Progenitor cell of endocrine pancreas (in vitro differentiated cells): ENCODE measurements at places on chromosomes 1 and 21.

DNA sequence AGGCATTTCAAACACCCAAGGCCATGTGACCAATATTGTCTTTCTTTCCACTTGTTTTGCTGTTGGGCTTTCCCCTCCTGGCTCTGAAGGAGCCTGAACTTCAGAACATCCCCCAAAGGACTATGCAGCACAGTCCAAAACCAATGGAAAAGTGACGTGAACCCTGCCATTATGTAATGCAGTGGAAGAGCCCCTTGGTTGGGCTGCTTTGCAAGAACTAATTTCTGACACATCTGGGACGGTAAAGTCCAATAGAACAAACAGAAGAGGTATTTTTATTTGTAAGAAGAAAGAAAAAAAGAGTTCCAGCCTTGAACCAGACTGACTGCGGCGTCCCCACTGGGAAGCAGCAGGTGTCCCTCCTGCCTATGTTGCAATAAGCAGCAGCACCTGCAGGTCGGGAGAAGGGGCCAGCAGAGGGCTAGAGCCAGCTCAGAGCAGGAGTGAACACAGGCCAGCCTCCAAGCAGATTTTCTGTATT is 116.7 kb downstream of the CDC7 start:
- peak; percentile 33 for DNase-seq

GRCh38 chr1:44536357-44537209 is 131.5 kb downstream of the RNF220 start:
- no peak for DNase-seq

DNA sequence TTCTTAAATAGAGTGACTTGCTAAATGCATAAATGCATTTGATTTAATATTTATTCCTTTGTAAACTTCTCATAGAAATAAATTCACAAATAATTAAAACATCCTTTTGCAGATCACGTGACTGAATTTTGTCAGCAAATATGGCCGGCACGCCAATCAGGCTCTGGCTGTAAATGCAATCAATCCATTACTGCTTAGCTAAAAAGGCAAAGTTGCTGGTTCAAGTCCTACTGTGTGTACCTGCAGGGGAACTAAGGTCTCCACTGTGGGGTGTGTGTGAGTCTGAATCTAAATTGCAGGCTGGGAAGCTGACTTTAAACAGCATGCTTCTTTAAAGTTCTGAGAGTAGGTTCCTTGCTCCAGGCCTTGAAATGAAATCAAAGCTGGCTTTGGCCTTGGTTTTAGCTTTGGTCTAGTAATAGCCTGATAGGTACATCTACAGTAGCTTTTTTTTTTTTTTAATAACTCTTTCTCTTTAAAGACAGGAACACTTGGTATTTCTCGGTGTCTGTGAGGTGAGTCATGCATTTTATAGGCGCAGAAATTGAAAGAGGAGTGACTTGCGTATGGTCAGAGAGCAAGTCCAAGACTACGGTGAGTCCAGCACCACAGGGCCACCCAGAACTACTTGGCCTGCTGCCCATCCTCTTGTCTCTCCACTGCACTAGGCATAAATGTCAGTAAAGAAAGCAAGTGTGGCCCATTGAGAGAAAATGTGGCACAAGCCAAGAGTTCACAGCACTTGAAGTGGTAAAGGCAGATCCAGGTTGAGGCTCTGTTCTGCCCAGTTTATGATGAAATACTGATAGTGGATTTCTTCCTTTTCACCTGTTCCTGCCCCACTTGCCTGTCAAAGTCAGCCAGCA is 36.2 kb upstream of the LYST start:
- DNase-seq, result no peak

GRCh38 chr1:23367451-23367790 is 2.2 kb downstream of the ZNF436 start:
- DNase-seq, result no peak

DNA sequence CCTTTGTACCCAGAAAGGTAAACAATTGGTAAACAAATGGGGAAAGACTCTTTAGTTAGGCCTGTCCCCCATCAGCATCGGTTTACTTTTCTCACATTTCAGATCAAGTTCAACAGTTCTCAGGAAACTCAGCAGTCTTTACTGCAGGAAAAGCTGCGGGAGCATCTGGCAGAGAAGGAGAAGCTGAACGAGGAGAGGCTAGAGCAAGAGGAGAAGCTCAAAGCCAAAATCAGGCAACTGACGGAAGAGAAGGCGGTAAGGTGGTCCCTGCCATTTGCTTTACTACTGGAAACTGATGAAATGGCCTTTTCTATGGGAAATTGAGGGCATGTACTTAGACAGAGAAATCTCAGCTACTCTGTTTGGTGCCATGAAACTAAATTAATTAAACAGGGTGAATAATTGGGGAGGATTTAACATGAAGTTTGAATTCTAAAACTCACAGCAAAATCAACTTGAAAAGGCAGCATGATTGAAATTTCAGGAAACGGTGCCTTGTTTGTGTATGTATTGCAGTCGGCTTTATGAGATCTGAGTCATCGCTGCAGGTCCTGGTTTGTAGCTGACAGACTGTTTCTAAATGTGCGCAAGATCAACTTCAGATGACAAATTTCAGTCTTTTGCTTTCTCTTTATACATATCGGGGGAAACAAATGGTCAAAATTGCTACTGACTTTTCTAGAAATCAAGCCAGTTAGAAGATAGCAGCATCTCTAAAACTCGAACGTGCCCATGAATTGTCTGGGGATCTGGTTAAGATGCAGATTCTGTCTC is 67.9 kb upstream of the EFHD2 start:
- DNase-seq, result no peak

DNA sequence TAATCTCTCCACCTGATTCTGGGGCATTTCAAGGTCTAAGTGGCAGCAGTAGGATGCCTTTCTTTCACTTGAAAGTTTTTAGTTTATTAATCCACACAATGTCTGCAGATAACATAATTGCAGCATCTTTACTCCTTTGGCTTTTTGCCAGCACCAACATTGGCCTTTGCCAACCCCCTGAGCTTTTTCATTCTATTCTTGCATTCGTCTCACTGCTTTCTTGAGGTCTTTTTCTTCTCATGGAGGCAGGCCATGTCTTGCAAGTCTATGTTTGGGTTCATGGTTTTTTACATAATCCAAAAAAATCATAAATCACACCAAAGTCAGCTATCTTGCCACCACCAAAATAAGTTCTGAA is 30.4 kb upstream of the COG2 start:
- no peak for DNase-seq

DNA sequence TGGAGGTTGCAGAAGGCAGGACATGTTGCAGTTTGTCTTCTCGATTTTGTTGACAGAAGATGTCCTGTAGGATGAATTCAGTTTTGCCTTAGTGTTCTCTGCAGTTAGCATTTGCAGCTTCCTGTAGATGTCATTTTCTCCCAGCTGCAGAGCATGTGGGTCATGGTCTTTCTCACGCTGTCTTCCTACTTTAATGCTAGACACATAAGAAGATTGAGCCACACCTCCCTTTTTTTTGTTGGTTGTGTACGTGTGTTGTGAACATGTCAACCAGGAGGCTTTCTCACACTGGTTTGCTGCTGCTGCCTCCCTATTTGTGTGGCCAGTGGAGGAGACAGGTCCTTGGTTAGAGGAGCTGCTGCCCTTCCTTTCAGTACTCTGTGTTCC is 110.7 kb downstream of the VPS13D start:
- no peak for DNase-seq

GRCh38 chr1:211924256-211924655 is 93.7 kb upstream of the LPGAT1 start:
- no peak for DNase-seq

- DNase-seq, result no peak
These were observed 45.6 kb upstream of the PGD start for GRCh38 chr1:10353282-10353681.

DNA sequence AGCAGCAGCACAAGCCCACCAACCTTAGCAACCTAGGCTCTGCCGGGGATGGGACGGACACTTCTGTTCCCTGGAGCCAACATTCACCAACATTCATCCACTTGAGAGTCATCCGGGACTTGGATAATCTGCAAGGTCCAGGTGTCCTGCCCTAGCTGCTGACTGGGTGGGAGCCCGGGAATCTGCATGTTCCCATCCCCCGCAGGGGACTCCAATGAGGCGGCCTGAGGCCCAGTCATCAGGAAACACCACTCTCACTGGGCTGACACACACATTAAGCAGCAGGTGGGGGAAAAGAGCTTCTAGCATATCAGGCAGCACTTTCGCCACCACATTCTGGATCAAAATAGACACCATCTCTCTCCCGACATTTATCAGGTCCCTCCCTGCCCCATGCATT is 38.4 kb upstream of the CCSAP start:
- DNase-seq, result no peak

- DNase-seq, result no peak
These were observed 1.3 kb downstream of the ABCG1 start for GRCh38 chr21:42220138-42220701.
